ENCODE measurements at places on chromosomes 4 and X. TPM values are rescaled to one million over a fixed set of nuclear protein-coding genes. Genes with fewer than 3 reads are reported as not detected.

DNA sequence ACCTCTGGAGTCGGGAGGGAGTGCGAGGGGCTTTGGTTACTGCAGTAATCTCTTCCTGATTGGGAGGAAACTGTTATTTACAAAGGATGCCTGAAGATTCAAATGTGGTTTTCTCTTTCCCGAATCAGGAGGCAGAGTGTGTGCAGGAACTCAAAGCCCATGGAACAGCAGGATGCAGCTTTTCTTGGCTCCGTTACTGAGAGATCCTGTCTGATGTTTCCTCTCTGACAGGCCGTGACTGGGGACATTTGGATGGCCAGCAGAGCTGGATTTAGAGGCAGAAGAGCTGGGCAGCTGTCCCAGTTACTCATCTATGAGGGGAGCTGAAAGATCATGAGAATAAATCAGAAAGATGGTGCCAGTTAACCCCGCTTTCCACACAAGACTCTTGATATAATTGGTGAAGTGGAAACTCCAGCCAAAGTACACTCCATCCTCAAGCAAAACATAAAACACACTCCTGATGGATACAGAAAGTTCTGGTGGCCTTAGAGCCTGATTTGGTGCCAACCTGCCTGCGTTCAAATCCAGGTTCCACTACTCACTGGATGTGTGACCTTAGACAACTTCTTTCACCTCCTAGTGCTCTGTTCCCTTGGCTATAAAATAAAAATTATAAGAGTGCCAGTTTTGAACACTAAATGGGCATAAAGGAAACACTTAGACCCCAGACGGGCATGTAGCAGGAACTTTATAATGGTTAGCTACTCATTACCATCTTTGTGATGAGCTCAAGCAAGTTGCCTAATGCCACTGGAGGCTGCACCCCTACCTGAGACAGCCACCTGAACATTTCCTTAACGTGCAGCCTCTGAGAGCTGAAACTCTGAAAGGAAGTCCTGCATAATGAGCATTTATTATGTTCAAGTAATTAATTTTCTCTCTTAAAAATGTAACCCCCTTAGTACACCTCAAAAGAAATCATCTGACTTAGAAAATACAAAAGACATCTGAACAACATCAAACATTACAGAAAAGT lies 349.0 kb upstream of the GATB start:
- DNase-seq: no peak

- no peak for DNase-seq
These were observed 138.0 kb downstream of the VEGFC start for GRCh38 chr4:176654565-176655216.

- DNase-seq: no peak
These were observed 671.7 kb upstream of the NR3C2 start for GRCh38 chr4:149113804-149114430.

DNA sequence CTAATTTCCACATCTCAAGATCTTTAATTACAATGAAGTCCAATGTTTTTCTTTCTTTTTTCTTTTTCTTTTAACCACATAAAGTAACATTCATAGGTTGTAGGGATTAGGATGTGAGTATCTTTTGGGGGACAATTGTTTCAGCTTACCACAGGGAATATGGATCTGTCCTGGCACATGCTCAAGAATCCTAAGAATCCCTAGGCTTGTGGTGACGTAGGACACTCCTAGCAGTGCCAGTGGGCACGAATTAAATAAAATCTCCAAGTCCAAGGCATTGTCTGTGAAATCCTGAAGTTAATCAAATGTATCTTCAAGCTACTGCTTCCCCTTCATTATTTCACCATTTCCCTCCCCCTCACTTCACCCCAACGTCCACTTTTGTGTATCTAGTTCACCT lies 2.6 kb upstream of the LAS1L start:
- DNase-seq: no peak

- no peak for DNase-seq
These were observed 447.2 kb downstream of the SLITRK2 start for GRCh38 chrX:146264763-146265375.

DNA sequence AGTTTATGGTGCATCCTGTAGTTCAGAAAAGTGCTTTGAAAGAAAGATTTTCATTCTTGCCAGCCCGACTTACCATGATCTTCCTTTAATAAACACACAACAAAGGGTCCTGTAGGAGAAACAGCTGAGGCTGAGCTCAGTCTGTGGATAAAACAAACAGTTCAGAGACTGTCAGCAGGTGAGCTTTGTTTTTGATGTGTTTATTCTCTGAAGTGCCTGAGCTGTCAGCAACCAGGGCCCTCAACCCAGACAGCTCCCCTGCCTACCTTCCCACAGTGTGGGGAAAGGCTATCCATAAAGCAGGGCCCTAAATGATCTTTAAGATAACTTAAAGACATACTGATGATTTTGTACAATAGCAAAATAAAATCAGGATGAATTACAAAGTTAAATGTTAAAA lies 459.2 kb upstream of the GALNT7 start:
- no peak for DNase-seq

DNA sequence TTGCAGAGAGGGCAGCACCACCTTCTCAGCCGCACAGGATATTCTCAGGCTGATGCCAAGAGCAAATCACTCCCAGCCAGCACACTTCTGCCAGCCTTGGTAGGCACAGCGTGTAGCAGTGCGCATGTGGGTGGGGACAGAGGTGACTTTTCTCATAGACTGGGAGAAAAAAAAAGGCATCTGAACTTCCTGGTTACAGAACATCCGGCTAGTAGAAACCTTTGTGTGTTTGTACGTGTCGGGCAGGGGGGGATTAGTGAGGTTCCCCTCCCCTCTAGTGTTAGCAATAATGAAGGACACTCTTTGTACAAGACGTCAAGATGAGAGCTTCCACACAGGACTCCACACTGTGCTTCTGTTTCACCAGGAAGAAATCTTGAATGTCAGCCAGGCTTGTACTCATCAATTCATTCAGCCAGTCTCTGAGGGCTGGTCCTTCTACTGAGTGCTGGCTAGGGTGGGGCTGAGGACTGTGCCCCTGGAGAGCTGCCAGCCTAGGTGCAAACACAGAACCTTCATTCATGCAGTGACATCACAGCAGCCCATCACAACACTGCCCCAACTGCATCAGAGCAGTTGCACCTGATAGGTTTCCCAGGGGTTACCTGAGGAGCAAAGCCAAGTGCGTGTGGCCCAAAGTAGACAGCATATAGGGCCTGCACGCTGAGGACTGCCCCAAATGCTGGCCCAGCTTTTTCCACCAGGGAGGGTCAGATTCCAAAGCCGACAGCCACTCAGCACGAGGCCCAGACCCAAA lies 34.7 kb downstream of the SLC25A5 start:
- no peak for DNase-seq

DNA sequence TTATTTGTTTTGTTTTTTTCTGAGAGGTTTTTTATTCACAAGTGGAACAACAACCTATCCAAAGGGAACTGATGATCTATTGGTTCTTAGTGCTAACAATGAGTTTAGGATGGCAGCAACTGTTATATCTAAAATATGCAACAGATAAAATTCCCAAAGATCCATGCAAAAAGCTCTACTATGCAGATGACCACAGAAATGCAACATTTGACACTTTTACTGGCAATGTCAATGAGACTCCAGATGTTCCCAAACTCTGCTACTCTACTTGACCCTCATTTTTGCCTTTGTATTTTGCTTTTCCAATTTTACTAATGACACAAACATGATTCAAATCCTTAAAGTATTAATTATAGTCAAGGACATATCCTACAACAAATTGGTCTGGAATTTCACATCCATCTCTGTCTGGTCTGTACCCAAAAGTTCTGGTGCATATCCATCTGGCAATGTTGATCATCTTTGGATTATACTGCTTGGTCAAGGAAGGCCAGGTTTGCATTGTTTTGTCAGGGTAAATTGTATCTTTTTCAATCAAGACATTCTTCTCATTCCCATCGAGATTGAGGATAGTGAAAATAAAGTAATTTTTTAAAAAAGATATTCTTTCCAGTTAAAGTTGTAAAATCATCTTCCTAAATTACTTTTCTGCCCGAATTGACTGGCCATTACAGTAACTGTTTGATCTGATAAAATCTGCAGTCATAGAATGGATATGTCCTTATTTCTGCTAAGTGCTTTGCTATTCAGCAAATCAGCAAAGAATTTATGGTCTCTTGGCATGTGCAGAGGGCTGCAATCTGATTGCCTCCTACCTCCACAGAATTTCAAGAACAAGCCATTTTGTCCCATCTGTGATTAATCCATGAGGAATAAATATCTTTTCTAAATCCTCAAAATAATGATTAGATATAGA lies 73.6 kb downstream of the FGFBP1 start:
- DNase-seq: no peak

GRCh38 chr4:56757261-56757746 lies 64.2 kb downstream of the SPINK2 start:
- no peak for DNase-seq

GRCh38 chr4:88705805-88706492 lies 8.3 kb upstream of the NAP1L5 start:
- no peak for DNase-seq

- no peak for DNase-seq
These were observed 29.8 kb upstream of the MAPK10 start for GRCh38 chr4:86389664-86390063.

DNA sequence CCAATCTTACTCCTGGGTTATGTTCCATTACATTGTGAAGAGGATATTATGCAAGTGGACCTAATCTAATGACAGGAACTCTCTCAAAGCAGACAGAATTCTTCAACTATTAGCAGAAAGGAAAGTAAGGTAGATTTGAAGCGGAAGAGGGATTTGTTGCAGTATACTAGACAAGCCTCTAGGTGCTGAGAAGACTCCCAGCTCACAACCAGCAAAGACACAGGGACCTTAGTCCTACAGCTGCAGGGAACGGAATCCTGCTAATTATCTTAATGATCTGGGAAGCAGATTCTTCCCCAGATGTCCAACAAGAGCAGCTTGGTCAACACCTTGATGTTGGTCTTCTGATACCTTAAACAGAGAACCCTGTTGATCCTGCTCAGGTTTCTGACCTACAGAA lies 73.6 kb downstream of the STK32B start:
- no peak for DNase-seq

DNA sequence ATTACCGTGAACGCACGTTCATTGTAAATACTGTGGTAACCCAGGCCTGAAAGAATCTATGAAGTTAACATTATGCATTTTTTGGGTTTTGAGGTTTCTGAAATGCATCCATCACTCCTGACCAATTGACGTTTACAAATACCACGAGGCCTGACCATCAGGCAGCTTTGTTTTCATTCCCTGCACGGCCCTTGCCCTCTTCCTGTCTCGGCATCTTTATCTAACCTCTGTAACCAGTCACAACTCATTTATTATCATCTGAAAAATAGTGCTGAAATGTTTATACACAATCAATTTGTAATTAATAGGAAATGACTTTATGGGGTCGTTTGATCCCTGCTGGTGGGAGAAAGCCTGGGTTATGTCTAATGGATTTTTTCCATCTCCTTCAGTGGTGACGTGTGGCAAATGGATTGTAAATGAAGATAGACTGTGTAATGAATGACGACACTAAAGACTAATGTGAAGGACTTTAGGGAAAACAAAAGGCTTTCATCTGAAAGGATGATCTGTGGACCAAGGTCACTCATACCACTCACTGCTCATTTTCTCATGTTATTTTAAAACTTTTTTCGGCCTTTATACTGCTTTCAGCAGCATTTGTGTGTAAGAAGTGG lies 102.7 kb upstream of the SORBS2 start:
- DNase-seq: no peak

DNA sequence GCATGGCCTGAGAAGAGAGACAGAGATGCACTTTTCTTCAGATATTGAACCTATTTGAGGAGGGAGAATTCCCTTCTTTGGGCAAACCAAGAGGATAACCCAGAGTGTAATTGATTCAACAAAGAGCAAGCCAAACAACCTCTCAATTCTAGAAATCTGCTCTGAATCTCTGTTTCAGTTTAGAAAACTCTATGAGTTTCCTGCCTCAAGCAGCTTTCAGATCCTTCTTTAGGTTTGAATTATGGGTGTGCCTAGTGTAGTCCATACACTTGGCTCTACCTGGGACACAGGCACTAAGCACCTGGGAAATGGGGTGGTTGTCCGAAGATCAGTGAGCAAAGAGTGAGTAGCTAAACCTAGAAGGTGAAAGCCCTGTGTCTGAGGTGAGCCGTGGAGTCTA lies 52.0 kb upstream of the MTMR8 start:
- no peak for DNase-seq

DNA sequence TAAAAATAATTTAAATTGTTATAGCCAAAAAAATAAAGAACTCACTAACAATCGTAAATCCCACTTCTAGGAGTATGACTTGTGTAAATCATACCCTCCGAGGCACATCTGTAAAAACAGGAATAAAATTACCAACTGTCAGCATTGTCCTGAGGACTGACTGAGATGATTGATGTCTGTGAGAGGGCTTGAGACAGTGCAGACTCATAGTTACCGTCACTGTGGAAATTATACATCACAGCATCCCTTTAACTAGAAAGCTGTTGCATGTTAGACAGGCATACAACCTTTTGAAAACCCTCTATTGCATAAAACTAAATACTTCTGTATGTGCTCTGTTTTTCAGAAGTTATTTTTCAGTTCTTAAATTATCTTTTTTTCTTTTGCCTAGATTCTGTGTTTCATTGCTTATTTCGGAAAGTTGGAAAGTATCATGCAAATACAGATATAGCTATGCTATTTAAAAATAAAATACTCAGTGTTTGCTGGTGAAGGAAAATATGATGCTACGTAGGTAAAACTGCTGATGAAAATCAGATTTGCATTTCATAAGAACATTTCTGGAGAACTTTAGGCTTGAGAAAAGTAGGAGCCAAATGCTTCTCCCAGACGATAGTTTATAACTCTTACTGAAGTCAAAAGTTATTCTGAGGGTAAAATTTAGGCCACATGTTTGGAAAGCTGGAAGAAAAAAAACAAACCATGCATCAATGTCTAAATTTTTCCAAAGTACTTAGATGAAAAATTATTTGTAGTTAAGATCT lies 13.6 kb upstream of the RBPJ start:
- no peak for DNase-seq

DNA sequence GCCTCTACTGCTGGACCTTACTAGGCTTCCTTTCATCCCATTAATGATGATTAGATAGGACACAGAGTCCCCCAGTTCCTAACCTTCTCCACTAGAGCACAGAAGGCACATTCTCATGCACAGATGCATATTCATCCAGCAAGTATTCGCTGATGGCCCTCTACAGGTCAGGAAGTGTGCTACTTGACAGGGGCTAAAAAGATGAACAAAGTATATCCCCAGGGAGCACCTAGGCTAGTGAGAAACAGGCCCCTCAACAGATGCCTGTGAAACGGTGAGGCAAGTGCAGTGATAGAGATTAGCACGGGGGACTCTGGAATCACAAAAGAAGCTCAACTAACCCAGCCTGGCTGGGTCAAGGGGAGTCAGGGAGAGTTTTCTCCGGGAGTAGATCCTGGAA lies 95.8 kb downstream of the MGST2 start:
- no peak for DNase-seq

Gene FGD1
- 11.1 TPM for total RNA-seq

Gene CSAG1
- 1.1 TPM for total RNA-seq

Gene RXFP1
- 5.5 TPM for total RNA-seq

Gene HMX1
- total RNA-seq: 0.88 TPM

Gene PTPN13
- total RNA-seq: 45.5 TPM

Gene CENPVL1
- total RNA-seq: 1.1 TPM

Gene PLXNA3
- total RNA-seq: 49.5 TPM

Measured in dorsolateral prefrontal cortex (tissue), 122 donors.